Effector CD8-positive, alpha-beta T cell (primary cell): ENCODE measurements at places on chromosomes 5 and 9.

GRCh38 chr5:142289708-142290576, 34.9 kb downstream of the SPRY4 start:
- no peak for DNase-seq

GRCh38 chr5:173039188-173039587, 17.0 kb upstream of the CREBRF start:
- no peak for DNase-seq

- DNase-seq, result no peak
Measured at GRCh38 chr5:93454896-93455295, 126.1 kb downstream of the NR2F1-AS1 start.

- DNase-seq, result no peak
Measured at GRCh38 chr5:113038714-113039113, 62.1 kb downstream of the DCP2 start.

GRCh38 chr5:151430731-151431130, 16.7 kb upstream of the SLC36A1 start:
- DNase-seq, result no peak

DNA sequence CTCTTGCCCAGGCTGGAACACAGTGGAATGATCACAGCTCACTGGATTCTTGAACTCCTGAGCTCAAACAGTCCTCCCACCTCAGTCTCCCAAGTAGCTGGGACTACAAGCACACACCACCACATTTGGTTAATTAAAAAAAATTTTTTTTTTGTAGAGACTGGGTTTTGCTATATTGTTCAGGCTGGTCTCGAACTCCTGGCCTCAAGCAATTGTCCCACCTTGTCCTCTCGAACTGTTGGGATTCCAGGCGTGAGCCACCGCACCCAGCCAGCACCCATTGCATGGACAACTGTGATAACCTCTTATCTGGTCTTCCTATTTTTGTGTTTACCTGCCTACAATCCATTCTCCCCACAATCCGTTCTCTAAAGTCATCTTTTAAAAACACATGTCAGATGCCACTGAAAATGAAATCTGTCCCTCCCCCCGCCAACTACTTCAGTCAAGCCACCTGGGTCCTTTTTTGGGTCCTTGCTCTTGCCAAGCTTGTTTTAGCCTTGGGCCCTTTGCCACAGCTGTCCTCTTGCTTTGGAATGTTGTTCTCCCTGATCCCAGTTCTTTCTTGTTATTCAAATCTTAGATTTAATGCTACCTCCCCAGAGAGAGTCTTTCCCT, 250.5 kb downstream of the PIK3R1 start:
- DNase-seq, result no peak

GRCh38 chr5:97986069-97986468, 787.4 kb upstream of the RGMB start:
- no peak for DNase-seq

DNA sequence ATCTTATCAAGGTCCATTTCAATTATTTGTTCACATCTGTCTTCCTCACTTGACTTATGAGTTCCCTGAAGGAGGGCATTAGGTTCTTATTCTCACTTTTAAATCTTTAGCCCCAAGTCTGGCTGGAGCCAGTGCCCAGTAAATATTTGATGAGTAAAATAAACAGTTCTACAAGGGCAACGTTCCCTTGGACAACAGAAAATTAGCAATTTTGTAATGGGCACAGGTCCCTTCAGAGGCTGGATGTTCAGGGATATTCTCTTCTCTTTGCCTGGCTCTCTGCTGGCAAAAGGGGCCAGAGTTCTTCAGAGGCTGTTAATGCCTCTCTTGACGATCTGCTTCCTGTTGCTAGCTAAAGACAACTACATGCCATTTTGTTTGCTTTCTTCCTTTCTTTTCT, 149.7 kb downstream of the SEMA6A start:
- DNase-seq, result no peak

GRCh38 chr9:136700304-136700703, 12.1 kb upstream of the DIPK1B start:
- no peak for DNase-seq

- DNase-seq, result no peak
Measured at GRCh38 chr5:65483546-65484346, 2.0 kb upstream of the ADAMTS6 start.

DNA sequence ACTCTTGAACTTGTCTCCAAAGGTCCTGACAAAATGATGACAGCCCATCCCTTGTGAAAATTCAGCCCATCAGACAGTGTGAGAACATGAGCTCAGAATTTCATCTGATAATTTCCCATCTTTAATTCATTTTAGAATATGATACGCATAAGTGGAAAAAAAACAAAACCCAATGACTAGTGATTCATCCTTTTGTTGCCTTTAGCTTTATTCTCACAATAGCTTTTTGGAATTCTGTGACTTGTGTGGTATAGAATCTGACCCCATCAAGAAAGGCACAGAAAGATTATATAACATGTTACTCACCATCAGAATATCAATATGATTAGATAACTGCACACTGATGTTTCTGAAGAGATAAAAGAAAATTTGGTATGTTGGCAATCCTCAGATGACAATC, 16.1 kb upstream of the TMED7 start:
- no peak for DNase-seq

- no peak for DNase-seq
Measured at GRCh38 chr5:132253008-132253441, 4.5 kb upstream of the PDLIM4 start.

DNA sequence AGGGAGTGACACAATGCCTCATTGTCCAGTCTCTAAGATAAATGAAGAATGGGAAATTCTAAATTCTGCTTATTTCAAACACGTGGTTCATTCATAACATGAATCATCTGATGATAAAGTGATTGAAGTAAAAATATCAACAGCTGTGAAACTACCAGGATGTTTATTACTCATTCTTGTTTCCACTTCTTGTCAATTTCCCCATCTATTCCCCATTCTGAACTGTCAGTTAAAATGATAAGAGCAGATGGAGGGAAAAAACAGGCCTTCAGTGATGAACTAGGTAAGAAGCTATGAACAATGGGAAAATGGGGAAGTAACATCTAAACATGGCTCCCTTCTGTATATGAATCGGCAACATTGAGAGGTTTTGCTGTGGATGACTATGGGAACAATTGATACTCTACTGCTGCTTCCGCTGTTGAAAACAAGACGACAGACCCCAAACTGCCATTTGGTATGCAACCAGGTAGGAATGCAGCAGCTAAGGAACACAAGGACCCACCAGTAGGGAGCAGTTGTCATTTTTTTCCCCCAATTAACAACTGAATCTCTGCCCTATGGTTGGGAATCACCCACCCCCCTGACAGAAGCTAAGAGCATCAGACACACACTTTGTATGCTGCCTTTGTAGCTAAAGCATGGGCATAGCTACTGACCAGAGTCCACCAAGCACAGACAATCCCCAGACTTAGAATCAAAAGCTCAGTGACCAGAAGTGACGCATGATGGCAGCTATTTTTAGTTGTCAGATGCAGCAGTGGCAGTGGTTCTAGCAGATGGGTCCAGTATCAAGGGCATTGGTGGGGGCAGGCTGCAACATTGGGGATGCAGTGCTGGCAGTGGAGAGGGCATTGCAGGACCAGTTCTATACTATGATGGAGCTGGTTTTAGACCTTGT, 52.9 kb upstream of the ZNF366 start:
- no peak for DNase-seq

DNA sequence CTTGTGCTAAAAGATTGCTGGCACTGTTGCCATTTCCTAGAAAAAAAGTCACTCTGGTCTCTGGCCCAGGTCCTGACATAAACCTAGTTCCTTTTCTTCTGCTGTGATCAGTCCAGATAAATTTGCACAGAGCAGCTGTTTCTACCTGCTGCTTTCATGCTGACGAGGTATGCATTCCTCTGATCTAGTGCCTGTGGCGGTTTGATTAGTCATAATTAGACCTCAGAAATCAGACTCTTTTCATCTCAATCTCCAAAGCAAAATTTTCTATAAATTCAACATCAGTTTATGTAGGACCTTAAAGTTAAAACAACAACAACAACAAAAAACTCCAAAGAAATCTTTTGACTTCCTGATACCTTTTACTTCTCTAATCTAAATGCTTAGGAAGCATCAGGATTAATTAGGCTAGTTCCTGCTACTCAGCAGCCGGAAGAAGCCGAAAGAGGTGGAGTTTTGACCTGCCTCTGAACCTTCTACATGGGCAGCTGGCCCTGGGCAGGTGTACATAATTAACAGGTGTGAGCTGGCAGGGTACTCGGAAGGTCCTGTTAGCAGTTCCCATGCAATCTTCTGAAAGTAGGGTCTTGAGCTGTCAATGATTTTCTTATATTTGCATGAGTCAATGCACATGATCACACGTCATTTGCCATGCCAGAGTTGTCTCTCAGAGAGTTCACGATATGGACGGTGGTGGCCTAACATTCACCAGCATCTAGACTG, 83.3 kb upstream of the CCDC112 start:
- DNase-seq, result no peak
